ENCODE measurements at places on chromosomes 7 and 10. TPM values are rescaled to one million over a fixed set of nuclear protein-coding genes. Genes with fewer than 3 reads are reported as not detected.

ERVW-1 gene
- polyA plus RNA-seq = not detected

CYP2C18 gene
- 0.22 TPM for polyA plus RNA-seq

SPDYE2 gene
- polyA plus RNA-seq = 0.03 TPM

GFRA1 gene
- polyA plus RNA-seq = 9.6 TPM

TBXAS1 gene
- polyA plus RNA-seq = 9.8 TPM

GLI3 gene
- 6.5 TPM for polyA plus RNA-seq

NACAD gene
- polyA plus RNA-seq = 3.3 TPM

Data from adipose tissue (tissue), 3 donors.